ENCODE measurements at places on chromosomes 1 and 21. TPM values are rescaled to one million over a fixed set of nuclear protein-coding genes. Genes with fewer than 3 reads are reported as not detected.

GRCh38 chr1:8425150-8425780, 107.4 kb downstream of the SLC45A1 start:
- no peak for DNase-seq

DNA sequence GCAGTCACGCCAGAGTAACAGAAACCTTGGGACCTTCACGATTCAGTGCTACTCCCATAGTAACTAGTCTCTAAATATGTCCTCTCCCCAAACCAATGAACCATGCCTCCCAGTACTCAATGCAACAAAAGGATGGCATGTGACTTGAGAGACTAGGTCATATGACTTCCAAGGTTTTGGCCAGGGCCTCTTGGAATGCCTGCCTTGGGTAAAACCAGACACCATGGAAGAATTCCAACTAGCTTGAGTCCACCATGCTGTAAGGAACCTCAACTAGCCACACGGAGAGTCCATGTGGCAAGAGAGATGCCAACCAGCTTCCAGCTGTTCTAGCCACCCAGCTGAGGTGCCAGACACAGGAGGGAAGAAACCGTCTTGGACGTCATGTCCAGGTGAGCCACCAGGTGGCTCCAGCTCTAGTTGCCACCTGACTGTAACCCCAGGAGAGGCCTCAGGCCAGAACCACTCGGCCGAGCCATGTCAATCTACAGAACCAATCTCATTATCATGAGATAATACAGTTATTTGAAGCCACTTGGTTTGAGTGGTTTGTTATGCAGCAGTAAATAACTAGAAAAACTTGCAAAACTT, 115.0 kb downstream of the SYF2 start:
- peak; percentile 19 for DNase-seq

- no peak for DNase-seq
These were observed 322.4 kb downstream of the SETD4 start for GRCh38 chr21:35737899-35738346.

- no peak for DNase-seq
These were observed 70.4 kb downstream of the SPSB1 start for GRCh38 chr1:9363061-9363471.

GRCh38 chr21:33490991-33491372, 534 bp downstream of the DNAJC28 start:
- no peak for DNase-seq

DNA sequence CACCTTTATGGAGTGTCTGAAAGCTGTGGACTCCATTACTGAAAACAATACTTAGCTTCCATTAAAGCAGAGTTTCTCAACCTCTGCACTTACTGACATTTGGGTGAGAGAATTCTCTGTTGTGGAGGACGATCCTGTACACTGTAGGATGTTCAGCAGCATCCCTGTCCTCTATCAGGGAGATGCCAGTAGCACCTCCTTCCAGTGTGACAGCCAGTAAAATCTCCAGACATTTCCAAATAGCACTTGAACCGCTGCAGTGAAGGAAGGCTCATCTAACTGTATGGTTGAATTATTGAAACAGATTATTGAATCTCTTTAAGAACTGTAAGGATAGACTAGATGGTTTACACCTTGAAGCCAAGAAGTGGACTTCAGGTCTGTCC, 3.1 kb downstream of the PRDM2 start:
- DNase-seq: no peak

DNA sequence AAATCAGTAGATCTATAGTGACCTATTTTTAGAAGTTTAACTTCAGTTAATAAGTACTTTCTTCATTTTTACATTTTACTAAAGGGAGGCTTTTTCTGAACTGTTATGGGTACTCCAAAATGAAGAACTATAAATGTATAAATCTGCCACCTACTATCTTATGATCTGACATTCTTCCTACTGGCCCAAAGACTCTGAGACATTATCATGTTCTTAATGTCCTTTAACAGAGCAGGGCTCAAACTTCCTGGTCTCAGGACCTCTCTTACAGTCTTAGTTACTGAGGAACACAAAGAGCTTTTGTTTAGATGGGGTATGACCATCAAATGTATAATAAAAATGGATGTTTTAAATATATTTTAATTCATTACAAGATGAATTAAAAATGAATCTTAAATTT, 8.9 kb downstream of the TRIM33 start:
- no peak for DNase-seq

DNA sequence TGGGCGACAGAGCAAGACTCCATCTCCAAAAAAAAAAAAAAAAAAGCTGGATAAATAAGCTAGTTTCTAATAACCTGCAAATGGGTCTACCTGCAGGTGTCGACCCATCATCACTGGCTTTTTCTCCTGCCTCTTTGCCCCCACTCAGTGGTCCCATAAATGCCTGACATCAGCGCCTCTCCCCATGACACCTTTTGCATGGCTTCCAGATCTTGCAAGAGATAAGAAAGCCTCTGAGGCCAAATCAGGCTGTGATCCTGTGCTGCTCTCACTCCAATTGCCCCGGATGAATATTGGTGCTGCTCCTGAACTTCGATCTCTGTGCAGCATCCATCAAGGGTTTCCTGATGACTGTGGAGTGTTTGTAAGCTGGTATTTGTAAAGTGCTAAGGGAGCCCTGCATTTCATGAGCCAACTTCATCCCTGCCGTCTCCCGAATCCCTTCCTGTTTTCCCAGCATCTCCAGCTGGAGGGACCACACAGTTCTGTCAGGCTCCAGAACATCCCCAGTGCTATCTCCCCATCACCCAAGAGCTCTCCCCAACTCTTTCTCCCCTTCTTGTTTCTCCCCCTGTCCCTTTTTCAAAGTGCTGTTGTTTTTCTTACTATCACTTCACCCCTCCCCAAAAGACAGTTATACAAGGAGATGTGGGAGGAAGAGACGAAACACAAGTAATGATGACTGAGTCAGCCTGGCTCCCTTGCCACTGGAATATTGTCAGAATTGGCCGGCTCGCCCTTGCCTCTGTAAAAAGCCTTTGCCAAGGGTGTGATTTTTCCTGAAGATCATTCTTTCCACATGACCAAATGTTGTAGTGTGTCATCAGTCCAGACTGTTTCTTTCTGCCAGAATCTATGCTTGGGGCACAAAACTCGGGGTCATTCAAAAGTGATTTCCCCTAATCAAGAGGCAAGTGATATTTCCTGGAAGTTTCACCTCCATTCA, 2.8 kb upstream of the EFHD2 start:
- no peak for DNase-seq

DNA sequence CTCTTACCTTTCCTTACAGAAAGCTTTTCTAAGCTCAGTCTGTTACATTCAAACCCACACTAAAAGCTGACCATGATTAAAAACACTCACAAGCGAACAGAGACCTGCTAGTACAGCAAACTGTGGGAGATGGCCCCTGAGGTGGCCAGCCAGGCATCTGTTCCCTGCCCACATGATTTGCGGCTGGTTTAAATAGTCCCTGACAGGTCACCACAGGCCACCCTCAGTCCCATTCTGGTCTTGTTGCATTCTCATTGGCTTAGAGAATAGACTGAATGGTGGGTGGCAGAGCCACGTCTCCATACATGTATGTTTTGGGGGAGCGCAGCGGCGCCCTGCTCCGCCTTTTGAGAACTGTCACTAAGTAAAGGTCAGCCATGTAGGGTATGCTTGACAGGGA, 2.3 kb upstream of the ACTA1 start:
- DNase-seq: no peak

GRCh38 chr1:110476028-110476765, 25.2 kb downstream of the PROK1 start:
- no peak for DNase-seq

DNA sequence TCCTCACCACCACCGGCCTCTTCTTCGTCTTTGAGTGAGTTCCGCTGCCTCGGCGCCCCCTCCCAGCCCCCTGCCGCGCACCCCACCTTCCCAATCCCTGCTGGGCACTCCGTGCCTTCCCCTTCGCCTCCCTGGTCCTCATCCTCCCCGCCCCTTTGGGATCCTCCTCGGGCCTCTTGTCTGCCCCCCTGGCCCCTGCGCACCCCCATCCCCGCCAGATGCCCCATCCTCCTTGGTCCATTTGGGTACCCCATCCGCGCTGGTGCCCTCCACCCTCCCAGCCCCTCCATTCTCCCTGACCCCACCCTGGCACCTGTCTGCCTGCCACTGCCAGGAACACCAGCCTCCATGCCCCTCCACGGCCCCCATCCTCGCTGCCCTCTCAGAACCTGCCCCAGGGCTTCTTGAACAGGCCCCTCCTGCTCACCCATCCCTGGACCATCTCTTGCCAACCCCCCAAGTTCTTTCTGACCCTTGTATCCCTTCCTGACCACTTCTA, 667 bp downstream of the ZDHHC18 start:
- DNase-seq: no peak

DNA sequence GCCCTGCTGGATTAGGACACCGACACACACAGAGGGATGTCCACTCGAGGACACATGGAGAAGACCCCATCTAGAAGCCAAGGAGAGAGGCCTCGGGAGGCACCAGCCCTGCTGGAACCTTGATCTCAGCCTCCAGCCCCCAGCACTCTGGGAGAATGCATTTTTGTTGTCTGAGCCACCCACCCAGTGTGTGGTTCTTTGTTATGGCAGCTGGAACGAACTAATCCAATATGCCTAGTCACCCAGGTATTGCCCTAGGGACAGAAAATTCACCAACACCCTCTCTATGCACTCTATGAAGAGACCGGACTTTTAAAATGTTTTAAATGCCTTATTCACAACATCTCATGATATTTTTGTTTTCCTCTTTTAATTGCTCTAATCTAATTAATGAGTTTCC, 117.4 kb downstream of the CRYAA start:
- DNase-seq: no peak

GRCh38 chr1:37947364-37947763, 511 bp upstream of the INPP5B start:
- DNase-seq: no peak

- DNase-seq: no peak
These were observed 59.0 kb downstream of the UBE2T start for GRCh38 chr1:202282596-202283283.

DNA sequence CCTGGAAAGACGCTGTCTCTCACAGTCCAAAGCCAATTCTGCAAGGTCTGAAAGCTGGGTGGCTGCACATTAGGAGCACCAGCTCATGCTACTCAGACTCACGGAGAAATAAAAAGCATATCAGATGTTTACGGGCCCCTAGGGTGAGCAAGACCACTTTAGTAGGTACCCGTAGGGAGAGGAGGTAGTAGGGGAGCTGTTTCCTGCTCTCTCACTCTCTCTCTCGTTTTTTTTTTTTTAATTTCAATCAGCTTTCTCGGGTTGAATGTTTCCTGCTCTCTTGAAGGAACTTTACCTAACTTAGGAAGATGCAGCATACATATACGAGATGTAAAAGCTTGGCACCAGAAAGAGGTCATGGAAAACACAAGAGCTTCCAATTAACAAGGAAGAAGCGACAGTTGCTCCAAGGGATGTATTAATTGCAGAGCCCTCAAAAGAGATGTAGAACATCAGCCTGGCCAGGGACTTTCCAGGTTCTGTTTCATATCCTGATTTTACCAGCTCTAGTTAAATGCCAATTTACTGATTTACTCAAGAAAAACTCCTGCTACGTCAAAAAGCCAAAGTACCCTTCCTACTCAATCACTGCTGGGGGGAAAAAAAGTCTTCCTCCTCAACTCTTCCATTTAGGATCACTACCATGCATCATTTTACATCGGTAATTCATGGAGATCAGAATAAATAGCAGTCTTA, 3.1 kb downstream of the LORICRIN start:
- no peak for DNase-seq

Gene SPATA21
- not detected for polyA plus RNA-seq

Gene DNAH14
- polyA plus RNA-seq: 18.2 TPM

Gene NBPF20
- polyA plus RNA-seq: 4.4 TPM

Gene SERTAD4
- polyA plus RNA-seq: 2.2 TPM

Gene LORICRIN
- not detected for polyA plus RNA-seq

Gene SERPINC1
- 0.54 TPM for polyA plus RNA-seq

Gene CYYR1
- 6.4 TPM for polyA plus RNA-seq

Gene PLEKHN1
- 0.49 TPM for polyA plus RNA-seq

Gene FAM177B
- 5.5 TPM for polyA plus RNA-seq

Gene DDX59
- 22.9 TPM for polyA plus RNA-seq

Gene SIM2
- 0.58 TPM for polyA plus RNA-seq
